ENCODE measurements at places on chromosomes 6 and 20. TPM values are rescaled to one million over a fixed set of nuclear protein-coding genes. Genes with fewer than 3 reads are reported as not detected.

The CDH26 gene
- total RNA-seq: not detected

The SLC2A4RG gene
- total RNA-seq: 90.7 TPM

The C20orf202 gene
- not detected for total RNA-seq

The ZCCHC3 gene
- 17.2 TPM for total RNA-seq

The IMPG1 gene
- not detected for total RNA-seq

The RBPJL gene
- not detected for total RNA-seq

The ZNF391 gene
- 4.1 TPM for total RNA-seq

The SLC13A3 gene
- 2.8 TPM for total RNA-seq

The C6orf132 gene
- total RNA-seq: 0.75 TPM

The SMOC2 gene
- total RNA-seq: 56.3 TPM

The COL19A1 gene
- total RNA-seq: 2.0 TPM

The TGM3 gene
- total RNA-seq: not detected

The PCSK2 gene
- total RNA-seq: not detected

The SYCP2 gene
- total RNA-seq: 1.9 TPM

The MICB gene
- total RNA-seq: 9.0 TPM

The RHAG gene
- not detected for total RNA-seq

The PEX6 gene
- total RNA-seq: 17.0 TPM

The SLC22A1 gene
- 3.3 TPM for total RNA-seq

The MEI4 gene
- total RNA-seq: not detected

The SLC22A7 gene
- total RNA-seq: not detected

The BIRC7 gene
- not detected for total RNA-seq

The MOXD1 gene
- 9.1 TPM for total RNA-seq

The EYA2 gene
- 0.32 TPM for total RNA-seq

The AIF1 gene
- not detected for total RNA-seq

The NELFCD gene
- 37.6 TPM for total RNA-seq

The PRDM13 gene
- total RNA-seq: not detected

The PDE10A gene
- 10.4 TPM for total RNA-seq

The THBD gene
- total RNA-seq: 38.2 TPM

The LY6G6D gene
- not detected for total RNA-seq

The TSPO2 gene
- total RNA-seq: not detected

The MTCH1 gene
- total RNA-seq: 208 TPM

The TXLNB gene
- 0.05 TPM for total RNA-seq

The FAXC gene
- 8.0 TPM for total RNA-seq

The KIF25 gene
- not detected for total RNA-seq

The MUCL3 gene
- not detected for total RNA-seq

The MAK gene
- not detected for total RNA-seq

The BPIFB4 gene
- not detected for total RNA-seq

The BFSP1 gene
- 11.7 TPM for total RNA-seq

The MCCD1 gene
- not detected for total RNA-seq

Data from chondrocyte (in vitro differentiated cells).